ENCODE measurements at places on chromosomes 4 and X.

- no peak for DNase-seq
Observed at GRCh38 chr4:93730760-93731159, 97.8 kb upstream of the ATOH1 start.

DNA sequence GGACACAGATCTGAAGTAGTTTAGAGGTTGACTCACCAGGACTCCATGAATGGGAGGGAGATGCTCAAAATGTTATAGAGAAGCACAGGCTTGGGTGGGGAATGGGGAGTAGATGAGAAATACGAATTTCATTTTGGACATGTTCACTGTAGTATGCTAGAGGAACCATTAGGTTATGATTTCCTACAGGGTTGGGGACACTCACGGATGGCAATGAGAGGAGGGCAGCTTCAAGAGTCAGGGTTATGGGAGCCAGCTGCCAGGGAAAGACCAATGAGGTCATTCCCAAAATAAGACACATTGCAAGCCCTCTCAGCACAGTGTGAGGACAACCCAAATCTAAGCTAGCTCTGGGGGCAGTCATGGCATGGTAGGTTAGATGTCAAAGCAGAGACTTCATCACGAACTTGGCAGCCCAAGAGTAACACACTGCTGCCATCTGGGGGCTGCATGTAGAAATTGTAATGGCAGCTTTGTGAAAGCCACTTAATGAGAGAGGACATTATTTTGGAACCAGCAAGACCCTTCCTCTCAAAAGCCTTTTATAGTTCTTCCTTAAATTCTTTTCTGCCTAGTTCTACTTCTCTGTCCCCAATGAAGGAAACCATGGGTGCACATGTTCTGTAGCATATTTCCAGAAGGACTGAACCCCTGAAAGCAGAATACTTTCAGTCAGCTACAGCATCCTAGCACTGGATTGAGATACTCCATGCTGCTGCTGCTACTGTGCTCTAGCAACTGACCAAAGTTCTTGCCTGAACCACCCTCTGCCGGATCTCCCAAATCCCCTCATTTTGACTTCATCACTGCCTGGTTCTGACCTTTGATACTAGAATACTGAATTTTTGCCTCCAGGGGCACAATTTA is 16.2 kb upstream of the ZCCHC12 start:
- DNase-seq, result peak; percentile 41

GRCh38 chr4:110597582-110597981 is 25.3 kb downstream of the PITX2 start:
- no peak for DNase-seq

- no peak for DNase-seq
Observed at GRCh38 chr4:39259571-39260330, 77.4 kb downstream of the WDR19 start.

All from RPMI7951 (cell line).